Fibroblast of skin of scalp (primary cell): ENCODE measurements at places on chromosomes 7 and 10.

DNA sequence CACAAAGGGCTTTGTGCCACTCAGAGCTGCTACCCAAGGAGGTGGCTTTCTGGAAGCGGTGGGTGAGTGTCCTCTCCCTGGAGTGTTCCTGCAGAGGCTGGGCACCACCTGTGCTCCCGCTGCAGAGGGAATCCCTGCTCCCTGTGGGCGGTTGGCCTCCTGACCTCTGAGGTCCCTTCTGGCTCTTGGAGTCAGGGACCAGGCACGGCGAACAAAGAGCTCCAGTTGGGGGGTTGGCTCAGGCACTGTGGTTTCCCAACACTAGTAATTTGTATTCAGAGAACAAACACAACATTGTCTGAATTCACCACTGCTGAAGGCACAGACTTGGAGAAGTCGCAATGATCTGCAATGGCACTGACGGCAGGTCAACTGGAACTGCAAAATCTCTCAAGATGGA, 328.9 kb downstream of the PRPF18 start:
- DNase-seq: no peak

DNA sequence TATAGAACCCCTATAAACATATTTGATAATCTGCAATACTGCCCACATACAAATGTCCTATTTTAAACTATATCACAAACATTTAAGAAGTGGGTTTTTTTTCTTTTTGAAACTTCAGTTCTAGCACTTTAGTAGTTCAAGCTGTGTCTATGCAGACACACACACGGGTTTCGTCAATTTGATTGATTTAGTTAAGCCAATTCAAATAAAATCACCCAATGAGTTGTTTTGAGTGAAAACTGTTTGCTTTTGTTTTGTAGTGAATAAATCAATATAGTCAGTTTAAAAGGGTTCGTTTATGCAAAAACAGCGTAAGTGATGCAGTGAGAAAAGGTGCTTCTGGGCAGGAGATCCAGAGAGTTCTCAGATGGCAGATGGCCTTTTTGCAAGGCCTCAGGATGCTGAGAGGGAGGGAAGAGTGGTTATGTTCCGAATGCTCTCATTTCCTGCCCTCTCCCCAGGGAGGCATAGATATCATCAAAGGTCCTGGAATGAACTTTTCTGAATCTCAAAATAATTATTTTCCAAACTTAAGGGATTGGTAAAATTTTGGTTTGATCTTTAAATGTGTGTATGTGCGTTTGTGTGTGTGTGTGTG, 102.7 kb downstream of the AGMO start:
- DNase-seq: peak; percentile 58

- no peak for DNase-seq
Observed at GRCh38 chr10:20672741-20673140, 224.4 kb downstream of the NEBL start.

- peak; percentile 28 for DNase-seq
Observed at GRCh38 chr10:20624642-20625041, 272.5 kb downstream of the NEBL start.

DNA sequence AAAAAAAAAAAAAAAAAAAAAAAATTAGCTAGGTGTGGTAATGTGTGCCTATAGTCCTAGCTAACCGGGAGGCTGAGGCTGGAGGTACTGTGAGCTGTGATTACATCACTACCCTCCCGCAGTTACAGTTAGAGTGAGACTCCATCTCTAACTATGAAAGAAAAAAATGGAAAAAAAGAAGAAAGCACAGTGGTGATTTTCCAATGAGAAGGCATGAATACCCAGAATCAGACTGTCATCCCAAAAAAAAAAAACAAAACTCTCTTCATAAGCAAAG, 269.9 kb upstream of the MKLN1 start:
- DNase-seq: no peak

DNA sequence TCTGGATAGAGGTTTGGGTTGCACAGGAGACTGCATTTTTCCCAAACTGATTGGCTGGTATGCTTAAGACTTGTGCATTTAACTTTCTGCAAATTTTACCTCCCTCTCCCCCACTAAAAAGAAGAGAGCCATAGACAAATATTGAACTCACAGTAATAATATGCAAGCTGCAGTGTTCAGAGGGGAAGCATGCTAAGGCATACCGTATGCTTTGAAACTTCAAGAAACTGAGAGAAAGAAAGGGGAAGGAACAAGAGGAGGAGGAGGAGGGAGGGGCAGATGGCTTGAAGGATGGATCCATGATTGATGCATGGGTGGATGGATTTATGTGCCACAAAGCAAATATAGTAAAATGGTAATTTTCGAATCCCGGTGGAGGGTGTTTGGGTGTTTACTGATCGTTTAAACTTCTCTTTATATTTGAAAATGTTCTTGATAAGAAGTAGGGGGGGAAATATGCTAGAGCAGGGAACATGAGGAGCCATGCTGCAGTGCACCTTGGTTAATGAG, 7.8 kb upstream of the KLF6 start:
- DNase-seq: no peak

GRCh38 chr7:128259131-128260061, 18.3 kb downstream of the LEP start:
- peak; percentile 49 for DNase-seq

DNA sequence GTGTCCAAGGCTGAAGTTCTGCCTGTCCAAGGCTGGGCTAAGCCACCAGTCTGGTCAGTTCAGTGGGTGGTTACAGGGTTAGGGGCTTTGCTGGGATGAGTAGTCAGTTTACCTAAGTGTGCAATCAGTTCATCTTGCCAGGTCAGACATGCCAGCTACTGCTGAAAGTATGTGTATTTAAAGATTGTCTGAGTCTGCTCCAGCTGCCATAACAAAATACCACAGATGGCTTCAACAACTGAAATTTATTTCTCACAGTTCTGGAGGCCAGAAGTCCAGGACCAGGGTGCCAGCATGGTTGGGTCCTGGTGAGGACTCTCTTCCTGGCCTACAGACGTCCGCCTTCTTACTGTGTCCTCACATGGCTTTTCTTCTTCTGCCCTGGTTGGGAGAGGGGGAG, 52.4 kb upstream of the TNS3 start:
- peak; percentile 43 for DNase-seq

DNA sequence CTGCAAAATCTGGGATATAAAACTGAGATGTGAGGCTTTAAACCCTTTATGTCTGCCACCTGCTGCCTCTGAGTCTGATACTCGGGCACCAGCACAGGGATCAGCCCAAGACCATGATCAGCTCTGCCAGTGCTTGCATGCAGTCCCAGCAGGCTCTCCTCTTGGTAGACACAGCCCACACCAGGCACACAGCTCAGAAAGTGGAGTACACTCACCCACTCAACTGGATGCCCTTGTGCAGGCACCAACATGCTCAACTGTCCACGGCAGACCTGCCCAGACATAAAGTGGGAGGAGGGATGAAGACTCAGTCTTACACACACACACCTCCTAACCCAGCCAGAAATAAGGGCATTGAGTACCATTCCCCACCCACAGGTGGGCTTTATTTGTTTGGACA, 18.2 kb upstream of the MYH16 start:
- no peak for DNase-seq

- no peak for DNase-seq
Observed at GRCh38 chr10:482848-483247, 206.6 kb downstream of the DIP2C start.

DNA sequence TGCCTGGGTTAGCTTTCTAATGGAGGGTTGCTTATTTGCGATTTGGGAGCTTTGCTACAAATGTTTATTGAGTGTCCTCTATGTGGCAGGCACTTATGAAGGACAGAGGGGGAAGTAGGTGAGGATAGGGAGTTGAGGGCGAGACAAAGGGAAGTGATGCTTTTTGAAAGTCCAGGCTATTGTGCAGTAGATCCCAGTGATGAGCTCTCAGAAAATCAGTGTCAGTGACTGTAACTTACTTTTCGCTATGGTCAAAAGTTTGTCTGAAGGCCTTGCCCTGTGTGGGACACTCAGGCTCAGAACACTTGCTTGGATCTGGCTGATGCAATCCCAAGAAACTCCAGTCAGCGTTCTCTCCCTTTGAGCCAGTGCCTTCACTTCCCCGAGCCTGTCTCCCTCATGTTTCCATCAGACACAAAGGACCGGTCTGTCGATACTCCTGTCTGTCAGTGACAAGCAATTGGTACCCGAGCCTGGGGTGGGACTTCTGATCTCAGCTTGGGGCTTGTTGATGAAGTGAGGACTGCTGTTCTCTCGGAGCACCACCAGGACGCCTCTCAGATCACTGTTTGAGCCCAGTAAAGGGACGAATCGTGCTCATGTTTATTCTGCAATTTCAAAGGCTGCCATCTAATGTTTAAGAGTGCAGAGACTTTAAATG, 63.1 kb upstream of the SORCS3 start:
- peak; percentile 73 for DNase-seq

- DNase-seq: no peak
Observed at GRCh38 chr10:73800560-73801252, 10.7 kb downstream of the NDST2 start.

DNA sequence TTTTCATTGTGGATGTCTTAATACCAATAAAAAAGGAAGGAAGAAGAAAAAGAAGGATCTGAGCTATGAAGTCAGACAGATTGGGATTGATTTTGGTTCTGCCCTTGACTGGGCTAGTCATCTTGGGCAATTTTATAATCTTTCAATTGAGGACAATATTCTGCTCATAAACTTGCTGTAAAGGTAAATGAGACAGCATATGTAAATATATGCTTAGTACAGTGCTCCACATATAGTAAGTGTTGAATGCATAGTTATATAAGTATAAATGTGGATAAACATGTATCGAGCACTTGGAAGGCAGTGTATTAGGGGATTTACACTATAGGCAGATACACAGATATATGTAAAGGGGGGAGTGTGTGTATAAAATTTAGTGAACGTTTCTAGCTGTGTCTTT, 85.1 kb downstream of the ST7 start:
- no peak for DNase-seq

DNA sequence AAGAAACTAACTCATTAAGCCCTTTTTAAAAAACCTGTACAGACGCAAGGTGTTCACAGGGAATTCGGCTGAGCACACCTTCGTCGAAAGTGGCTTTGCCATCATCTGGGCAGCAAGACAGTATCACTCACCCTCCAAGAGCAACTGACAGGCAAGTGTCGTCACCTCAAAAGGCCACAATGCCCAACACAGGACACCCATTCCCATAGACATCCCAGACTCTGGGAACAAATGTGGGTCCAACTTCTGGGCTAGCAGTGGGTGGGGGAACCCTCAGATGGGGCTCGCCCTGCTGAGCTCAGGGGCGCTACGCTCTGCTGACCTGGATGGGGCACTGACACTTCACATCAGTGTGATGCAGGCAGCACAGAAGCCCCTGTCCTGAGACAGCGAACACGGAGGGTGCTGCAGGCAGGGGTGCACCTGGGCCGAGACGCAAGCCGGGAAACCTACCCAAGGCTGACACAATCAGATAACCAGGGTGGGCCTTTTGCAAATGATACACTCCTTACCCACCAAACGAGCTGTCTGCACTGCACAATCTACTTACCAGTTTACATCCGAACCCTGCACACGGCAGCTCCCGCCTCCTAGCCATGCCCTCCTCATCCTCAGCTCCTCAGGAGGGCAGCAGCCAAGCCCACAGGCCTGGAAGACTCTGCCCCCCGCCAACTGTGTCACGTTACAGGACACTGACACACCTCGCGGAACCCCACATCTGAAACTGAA, 1.7 kb downstream of the DIP2C start:
- no peak for DNase-seq

GRCh38 chr10:69716711-69717560, 84.8 kb upstream of the COL13A1 start:
- DNase-seq: peak; percentile 53

GRCh38 chr7:30900803-30901362, 10.8 kb upstream of the AQP1 start:
- DNase-seq: no peak

GRCh38 chr10:127740596-127740995, 3.6 kb downstream of the FOXI2 start:
- DNase-seq: no peak

DNA sequence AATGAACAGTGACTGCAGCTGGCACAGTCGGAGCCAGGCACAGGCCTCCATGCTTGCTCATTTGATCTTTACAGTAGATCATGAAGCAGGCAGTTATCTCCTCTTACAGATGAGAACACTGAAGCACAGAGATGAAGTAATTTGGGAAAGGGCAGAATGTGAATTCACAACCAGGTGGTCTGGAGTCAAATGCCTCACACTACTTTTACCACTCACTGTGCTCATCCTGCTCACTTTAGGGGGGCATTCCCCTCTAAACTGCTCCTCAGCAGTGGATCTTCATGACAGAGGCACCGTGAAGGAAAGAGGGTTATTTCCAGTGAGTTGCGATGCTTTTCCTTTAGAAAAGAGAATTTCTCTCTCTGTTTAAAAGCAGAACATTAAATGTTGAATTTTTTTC, 15.1 kb downstream of the SNX10 start:
- no peak for DNase-seq

DNA sequence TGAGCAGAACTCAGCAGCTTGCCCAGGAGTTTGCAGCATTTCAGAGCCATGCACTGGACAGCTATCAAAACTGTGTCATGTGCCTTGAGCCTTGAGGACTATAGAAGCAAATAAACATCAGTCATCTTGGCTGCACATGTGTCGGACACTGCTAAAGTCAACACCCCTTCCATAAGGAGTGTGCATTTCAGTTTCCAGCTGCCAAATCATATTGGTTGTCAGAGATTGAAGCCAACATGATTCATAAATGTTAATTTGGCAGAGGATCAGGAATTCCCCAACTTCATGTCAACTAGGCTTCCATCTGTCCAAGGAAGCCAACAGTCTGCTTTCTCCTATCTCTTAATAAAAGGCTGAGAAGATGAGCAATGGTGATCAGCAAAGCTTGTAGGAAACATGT, 32.8 kb downstream of the SLC16A12 start:
- DNase-seq: peak; percentile 88

DNA sequence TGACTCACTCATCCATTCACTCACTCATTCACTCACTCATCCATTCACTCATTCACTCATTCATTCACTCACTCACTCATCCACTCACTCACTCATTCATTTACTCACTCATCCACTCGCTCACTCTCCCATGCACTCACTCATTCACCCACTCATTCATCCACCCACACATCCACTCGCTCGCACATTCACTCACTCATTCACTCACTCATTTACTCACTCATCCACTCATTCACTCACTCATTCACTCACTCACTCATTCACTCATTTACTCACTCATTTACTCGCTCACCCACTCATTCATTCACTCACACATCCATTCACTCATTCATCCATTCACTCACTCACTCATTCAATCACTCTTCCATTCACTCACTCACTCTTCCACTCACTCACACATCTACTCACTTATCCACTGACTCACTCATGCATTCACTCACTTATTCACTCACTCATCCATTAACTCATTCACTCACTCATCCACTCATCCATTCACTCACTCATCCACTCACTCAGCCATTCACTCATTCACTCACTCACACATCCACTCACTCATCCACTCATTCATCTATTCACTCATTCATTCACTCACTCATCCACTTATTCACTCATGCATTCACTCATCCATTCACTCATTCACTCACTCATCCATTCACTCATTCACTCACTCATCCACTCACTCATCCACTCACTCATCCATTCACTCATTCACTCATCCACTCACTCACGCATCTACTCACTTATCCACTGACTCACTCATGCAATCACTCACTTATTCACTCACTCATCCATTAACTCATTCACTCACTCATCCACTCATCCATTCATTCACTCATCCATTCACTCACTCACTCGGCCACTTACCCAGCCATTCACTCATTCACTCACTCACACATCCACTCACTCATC, 74.0 kb downstream of the CARD11 start:
- DNase-seq: no peak
